ENCODE measurements at places on chromosomes 1 and 21.

- DNase-seq: no peak
These were observed 13.6 kb upstream of the PRDM15 start for GRCh38 chr21:41892726-41893125.

GRCh38 chr1:153608742-153609584 is 4.0 kb downstream of the S100A16 start:
- DNase-seq: no peak

- DNase-seq: no peak
These were observed 123.3 kb downstream of the SMYD3 start for GRCh38 chr1:246383791-246384190.

DNA sequence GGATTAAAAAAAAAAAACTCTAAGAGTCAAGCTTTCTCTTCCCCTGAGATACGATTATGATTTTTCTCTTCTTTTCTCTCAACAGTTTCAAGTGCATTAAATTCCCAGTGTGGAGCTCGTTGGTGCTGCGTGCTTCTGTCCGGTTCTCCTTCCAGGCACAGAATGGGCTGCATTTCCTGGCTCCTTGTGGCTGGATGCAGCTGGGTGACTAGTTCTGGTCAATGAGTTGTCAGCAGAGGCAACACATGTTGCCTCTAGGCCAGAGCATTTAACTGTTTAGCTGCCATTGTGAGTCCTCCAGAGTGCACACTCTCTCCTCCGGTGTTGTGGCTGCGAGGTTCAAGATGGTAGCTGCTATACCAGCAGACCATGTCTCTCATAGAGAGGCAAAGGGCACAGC is 312.9 kb downstream of the RRAGC start:
- no peak for DNase-seq

DNA sequence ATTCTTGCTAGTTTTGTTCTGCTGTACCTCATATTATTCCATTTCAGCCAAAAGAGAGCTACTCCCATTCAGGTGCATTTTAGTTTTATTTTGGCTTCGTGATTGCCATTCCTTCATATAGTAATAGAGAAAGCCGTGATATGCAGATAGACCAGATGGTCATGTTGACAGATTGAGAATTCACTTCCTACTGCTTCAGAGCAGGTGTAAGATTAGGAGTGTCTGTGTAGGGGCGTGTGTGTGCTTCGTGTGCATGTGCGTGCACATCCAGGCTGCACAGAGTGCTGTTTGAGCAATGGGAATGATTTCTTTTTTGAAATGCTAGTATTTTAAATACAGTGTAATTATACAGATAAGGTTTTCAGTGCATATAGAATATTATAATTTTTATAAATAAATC is 10.3 kb downstream of the NFIA start:
- DNase-seq: peak; percentile 87

- DNase-seq: no peak
These were observed 20.5 kb upstream of the CAPZB start for GRCh38 chr1:19505693-19506457.

DNA sequence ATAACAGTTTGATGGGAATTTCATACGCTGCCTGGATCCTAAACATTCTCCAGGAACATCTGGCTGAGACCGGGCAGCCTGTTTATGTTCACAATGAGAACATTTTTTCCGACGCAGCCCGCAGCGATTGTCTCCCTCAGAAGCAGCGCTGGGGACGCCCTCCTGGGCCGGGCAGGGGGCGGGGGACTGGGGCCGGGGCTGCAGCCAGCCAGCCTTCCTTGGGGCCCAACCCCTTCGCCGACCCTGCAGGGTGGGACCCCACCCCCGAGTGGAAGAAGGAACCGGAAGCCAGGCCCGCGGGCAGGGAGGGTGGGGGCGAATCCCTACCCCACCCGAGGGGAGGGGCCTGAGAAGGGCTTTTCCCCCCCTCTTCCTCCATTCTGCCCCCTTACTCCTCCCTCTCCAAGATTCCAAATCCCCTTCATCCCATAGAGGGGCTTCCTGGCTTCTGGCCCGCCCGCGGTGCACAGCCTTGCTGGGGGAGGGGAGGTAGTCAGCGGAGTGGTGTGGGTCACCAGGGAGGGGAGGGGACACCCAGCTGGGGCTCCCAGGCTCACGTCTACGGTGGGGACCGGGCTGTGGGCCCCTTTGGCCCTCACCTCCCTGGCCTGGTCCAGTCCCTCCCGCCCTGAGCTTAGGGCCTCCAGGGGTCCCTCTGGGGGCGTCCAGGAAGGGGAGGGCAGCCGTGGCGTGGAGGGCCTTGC is 60.6 kb downstream of the WNT9A start:
- no peak for DNase-seq

- DNase-seq: no peak
These were observed 340.0 kb downstream of the NPHP4 start for GRCh38 chr1:5651964-5652821.

- DNase-seq: peak; percentile 95
These were observed 88.6 kb downstream of the RIPK4 start for GRCh38 chr21:41678016-41678923.

GRCh38 chr1:231814521-231814920 is 187.9 kb downstream of the DISC1 start:
- no peak for DNase-seq

GRCh38 chr21:37079211-37079824 is 6.3 kb downstream of the TTC3 start:
- DNase-seq: no peak

DNA sequence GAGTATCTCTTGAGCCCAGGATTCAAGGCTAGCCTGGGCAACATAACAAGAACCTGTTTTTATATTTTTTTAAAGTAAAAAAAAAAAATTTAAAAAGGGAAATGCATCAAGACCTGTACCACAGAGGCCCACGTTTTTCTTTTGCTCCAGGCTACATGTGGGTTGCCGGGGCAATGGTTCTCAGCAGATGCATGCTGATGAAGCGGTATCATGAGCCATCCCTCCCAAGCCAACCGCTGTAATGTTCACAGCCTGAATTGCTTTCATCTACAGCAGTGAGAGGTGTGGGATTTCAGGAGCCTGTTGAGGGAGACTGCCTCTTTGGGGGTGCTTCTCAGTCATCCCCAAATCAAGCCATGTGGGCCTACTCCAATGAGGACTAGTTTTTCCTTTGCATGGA is 60.5 kb downstream of the CD58 start:
- no peak for DNase-seq

- no peak for DNase-seq
These were observed 15.6 kb upstream of the ECE1 start for GRCh38 chr1:21305900-21306189.

DNA sequence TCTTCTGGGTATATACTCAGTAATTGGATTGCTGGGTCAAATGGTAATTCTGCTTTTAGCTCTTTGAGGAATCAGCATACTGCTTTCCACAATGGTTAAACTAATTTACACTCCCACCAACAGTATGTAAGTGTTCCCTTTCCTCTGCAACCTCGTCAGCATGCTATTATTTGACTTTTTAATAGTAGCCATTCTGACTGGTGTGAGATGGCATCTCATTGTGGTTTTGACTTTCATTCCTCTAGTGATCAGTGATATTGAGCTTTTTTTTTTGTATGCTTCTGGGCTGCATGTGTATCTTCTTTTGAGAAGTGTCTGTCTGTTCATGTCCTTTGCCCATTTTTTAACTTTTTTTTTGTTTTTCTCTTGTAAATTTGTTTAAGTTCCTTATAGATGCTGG is 279.4 kb downstream of the PTGER3 start:
- no peak for DNase-seq

GRCh38 chr21:36504067-36505058 is 24.4 kb upstream of the CLDN14 start:
- DNase-seq: peak; percentile 23

DNA sequence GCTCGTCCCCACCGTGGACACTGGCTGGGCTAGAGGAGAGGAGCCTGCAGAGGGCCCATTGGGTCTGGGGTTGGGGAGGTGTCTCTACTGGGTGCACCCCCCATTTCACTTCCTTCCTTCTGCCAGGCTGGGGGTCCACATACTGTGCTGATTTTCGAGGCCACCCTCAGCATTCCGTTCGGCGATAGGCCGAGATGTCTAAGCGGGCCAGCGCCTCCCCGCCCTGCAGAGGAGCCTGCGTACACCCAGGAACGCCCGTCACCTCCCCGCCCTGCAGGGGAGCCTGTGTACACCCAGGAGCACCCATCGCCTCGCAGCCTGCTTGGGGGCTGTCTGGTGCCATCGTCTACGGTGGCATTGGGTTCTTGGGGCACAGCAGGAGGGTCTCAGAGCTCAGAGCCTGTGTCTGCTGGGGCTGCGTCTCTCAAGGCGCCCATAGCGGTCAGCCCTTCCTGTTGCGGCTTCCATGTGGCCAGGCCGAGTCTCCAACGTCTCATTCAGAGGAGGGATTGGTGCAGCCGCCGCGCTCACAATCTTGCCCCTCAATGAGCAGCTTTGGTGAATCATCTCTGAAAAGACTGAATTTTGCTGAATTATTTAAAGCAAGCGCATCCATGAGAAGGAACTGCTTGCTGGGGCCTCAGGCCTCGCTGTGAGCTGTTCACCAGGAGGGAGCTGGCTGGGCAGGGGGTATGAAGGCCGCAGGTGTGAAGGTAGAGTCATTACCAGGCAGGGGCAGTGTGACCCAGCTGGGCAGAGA is 30.7 kb upstream of the AGPAT3 start:
- no peak for DNase-seq

- no peak for DNase-seq
These were observed 72.6 kb upstream of the TRABD2B start for GRCh38 chr1:48069662-48070395.

DNA sequence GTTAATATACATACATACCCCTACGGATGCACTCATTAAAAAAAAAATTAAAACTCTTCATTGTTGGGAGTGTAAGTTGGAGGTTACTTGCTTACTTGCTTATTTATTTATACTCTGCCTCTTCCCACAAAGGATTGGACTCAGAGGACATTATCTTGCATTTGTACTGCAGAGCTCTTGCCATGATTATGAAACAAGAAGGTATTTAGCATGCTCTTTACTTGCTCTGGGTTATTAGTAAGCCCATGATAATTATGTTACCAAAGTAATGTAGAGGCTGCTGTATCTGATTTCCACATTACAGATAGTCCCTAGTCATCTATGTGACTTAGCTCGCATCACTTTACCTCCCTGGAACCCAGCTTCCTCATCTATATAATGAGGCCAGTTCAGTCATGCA is 355.1 kb upstream of the PTBP2 start:
- no peak for DNase-seq

DNA sequence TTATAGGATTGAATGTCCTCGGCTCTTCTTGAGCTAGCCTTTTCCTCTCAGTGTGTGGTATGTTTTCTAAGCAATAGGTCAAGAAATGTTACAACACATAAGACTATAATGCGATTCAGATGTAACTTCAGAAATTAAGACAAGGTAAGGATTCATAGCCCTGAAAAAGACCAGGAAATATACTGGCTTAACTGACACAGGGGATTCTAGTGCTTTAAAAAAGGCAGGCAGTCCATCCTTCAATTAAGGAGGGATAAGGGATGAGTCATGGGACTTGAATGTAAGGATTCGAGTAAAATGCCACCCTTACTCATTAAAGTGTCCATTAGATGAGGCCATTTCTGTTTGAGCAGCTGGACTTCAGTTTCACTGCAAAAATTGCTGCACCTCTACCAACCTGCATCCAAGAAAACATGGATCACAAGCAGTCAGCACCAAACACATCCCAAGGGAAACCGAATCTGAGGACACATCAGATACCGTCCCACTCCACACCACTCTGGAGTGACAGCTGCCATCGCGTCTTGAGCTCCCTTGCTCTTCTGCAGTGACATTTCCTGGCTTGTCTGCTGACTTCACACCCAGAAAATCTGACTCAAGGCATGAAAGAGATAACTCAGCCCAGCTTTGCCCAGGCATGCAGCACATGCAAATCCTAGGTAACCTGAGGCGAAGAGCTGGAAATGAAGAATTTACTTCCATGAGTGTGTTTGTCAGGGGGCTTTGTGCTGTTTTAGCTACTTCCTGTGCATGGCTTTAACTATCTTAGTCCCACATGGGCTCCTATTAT is 37.8 kb downstream of the NGF start:
- DNase-seq: no peak

DNA sequence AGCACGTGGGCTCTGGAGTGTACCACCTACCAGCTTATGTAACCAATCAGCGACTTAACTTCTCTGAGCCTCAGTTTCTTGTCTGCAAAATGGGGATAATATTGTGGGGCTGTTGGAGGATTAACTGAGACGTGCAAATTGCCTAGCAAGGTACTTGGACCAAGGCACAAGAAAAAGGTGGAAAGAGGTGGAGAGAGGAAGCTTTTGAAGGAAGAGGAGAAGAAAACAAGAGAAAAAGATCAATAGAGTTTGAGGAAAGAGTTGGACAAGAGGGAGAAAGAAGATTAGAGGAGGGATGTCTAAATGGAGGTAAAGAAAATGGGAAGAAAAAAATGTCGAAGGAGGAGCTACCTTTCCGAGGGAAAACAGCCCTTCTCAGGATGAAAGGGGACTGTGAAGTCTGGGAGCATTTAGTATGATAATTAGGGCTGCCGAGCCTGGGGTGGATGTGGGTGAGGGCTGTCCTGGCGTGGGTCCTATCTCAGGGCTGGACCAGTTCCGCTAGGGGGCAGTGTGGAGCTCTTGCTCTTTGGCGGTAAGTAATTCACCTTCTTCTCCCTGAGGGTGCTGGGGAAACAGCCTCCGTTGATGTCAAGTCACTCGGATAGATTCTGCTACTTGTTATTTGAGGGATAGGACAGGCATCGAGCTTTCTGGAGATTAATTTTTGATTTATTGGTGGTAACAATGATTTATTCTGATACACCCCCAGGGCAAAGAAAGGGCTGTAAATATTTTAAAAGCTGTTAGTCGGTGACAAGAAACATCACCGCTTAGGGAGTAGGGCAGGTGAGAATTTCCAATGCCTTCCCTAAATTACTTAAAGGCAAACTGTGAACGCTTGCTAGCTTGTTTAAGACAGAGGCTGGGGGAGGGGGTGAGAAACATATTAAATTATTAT is 79.0 kb upstream of the NFASC start:
- peak; percentile 39 for DNase-seq

GRCh38 chr1:200206340-200206739 is 178.8 kb downstream of the NR5A2 start:
- DNase-seq: no peak

DNA sequence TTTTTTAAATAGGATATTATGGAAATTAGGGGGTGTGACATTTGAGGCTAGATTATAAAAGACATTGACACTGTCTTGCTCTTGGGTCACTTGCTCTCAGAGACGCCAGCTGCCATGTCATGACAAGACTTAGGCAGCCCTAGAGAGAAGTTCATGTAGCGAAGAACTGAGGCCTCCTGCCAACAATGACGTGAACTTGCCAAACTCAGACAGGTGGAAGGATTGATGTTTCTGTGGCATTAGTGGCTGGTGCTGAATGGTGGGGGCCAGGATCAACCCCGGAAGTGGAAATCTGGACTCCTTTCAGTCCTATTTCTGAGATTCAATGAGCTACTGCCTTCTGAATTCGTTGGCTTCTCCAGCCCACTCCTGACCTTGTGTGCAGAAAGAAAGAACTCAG is 14.7 kb downstream of the NCF2 start:
- DNase-seq: no peak

- DNase-seq: peak; percentile 43
These were observed at the start of gene DMBX1 for GRCh38 chr1:46489638-46490405. Gene DMBX1 (plus strand): TSS chr1:46489836. CDS start chr1:46507011, 17,175 bp downstream.

GRCh38 chr1:175514387-175514953 is 228.9 kb downstream of the TNR start:
- DNase-seq: no peak

GRCh38 chr1:34452451-34452850 is 275.7 kb downstream of the C1orf94 start:
- no peak for DNase-seq

GRCh38 chr1:204299814-204300365 is 59.8 kb downstream of the PLEKHA6 start:
- no peak for DNase-seq

GRCh38 chr1:28602536-28603439 is 10.7 kb downstream of the RAB42 start:
- DNase-seq: no peak

GRCh38 chr1:6378096-6378746 is 15.3 kb downstream of the ACOT7 start:
- no peak for DNase-seq

Measured in NCI-H2029 (cell line).